ENCODE measurements at places on chromosomes 11 and 22.
A peak's percentile ranks its signal among the peaks of the same experiment; 100 is the strongest.

GRCh38 chr11:93735627-93736026 lies 5.7 kb downstream of the TAF1D start:
- no peak for DNase-seq

- DNase-seq: no peak
These were observed 44.9 kb downstream of the CPT1A start for GRCh38 chr11:68796801-68797200.

DNA sequence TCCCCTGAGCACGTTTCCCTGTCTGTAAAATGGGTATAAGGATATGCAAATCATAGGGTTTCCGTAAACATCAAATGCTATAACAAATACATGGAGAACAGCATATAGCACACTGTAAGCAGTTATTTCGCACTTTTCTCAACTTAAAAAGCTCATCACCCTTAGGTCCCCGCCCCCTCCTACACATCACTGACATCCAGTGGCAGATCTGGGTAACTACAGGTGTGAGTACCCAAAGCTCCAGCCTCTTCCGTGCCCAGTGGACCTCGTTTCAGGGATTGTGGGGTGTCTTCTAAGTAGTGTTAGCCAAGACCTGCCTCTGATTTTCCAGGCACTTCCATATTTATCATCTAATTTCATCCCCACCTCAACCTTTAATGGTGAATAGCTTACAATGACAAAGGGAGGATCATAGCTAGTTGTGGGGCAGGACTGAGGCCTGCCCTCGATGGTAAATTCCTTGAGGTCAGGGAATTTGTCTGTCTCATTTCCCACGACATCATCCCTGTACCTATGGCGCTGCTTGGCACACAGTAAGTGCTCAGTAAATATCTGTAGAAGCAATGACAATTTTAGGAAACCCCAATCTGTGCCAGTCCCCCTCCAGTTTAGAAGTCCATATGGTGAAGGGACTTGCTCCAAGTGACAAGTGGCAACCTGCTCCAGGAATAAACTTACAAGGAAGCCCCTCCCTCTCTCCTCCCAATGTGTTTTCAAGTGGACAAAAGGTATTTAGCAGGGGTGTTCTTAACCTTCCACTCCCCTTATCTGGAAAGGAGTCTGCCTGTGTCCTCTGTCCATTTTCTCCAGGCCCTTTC lies 340.5 kb downstream of the TENM4 start:
- DNase-seq: peak; percentile 85

- no peak for DNase-seq
These were observed 28.2 kb downstream of the SIK3 start for GRCh38 chr11:117070016-117070415.

DNA sequence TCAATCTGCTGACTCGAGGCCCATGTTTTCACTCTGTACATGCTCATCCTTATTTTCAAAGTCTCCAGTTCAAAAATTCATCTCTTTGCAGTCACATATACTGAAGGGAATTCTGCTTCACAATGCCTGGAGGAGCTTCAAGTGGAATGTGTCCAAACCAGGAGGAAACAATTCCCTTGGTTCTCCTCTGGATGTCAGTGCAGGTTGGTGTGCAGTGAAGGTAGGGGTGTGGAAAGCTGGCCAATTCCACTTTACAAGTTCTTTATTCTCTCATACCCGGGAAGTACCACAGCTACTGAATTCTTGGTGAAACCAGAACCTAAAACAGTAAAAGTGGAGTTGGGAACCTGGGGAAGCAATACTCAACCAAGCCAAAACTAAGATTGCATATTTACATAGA lies 57.3 kb downstream of the BDNF start:
- DNase-seq: no peak

DNA sequence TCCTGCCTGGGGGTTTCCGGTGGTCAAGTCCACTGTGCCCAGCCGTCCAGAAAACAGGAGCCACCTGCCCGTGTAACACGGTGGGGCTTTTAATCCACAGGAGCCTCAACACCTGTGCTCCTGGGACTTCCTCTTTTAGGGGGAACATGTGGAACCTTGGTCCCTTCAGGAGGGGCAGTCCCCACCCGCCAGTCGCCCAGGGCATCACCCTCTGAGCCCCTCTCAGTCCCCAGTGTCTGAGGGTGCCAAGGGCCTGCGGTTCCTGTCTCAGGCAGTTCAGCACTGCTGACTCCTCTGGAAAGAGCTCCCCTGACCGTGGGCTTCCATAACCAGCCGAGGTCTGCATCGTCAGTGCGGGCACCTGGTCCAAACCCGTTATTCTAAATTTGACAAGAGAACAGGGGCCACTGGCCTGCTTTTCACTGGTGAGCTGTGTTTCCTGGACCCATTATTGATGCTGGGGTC lies 15.8 kb downstream of the KRTAP5-5 start:
- DNase-seq: no peak

DNA sequence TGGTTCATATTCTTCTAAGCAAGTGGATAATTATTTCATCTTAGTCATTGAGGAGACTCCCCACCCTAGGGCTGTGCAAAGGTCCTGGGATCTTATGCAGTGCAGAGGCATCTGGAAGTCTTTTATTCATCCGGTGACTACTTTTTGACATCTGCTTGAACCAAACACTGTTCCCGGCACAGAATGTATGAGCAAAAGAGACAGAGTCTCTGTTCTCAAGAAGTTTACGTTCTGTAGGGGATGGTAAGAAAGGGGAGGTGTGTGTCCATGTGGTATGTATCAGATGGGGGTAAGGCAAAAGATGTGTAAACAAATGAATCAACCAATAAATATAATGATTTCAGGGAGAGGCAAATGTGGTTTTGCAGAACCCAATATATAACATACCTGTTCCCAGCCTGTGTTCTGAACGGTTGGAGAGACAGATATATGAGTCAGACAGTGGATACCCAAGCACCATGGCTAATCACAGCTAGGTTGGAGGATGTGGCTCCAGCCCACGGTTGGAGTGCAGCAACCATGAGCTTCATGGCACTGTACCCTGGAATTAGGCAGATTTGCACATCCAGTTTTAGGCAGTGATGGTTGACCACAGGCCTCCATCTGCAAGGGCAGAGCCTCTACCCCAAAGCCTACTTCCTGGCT lies 75.1 kb upstream of the CADM1 start:
- DNase-seq: no peak

DNA sequence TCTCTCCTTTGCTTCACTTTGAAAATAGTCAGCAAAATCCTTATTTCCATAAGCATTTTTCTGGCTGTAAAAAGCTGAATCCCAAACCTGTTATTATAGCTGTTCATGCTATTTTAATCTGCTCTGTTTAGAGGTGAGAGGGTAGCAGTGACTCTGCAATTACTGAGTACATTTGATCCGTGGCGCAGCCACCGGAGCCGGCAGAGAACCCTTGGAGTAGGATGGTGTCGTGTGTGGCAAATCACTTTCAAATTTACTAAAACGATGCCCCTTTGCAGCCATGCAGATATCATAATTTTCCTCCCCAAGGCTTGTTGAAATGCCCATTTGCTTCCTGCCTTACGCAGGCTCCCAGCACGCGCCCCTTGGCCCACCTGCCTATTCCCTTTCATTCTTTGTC lies 69.6 kb downstream of the ZBTB16 start:
- no peak for DNase-seq

DNA sequence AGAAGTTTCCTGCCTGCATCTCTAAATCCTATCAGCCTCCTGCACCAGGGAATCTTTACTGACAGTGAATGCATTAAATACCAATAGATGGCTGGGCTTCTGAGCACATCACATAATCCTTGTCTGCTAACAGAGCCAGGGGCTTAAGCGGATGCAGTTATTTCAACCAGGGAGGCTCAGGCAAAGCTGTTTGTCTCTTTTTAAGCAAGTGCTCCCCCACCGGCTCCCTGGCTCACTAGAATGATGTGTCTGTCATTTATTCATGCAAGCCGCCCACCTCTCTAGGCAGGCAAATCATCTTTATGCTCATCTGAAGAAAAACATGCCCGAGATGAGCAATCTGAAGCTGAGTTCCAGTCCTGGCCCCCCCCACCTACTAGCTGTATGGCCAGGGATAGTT lies 182.3 kb downstream of the TENM4 start:
- no peak for DNase-seq

DNA sequence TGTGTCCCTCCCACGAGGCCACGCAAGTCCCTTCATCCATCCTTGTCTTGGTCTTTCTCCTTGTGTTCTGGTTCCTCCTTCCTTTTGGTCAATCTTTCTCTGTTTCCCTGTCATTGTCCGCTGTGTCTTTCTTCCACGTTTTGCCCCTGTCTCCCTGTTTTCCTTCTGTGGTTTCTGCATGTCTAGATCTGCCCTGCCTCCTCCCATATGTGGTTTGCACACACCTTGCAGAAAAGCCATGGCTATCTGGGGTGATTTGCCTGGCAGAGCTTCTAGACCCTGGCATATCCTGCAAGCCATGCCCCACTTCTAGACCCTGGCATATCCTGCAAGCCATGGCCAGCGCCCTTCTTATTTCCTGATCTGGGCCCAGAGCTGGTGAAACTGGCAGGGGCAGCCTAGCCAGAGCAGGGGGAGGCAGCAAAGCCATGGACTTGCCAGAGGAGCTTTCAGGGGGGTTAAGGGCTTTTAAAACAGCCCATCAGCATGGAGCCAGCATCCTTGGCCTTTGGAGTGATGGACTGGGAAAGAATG lies 131.6 kb upstream of the NECTIN1 start:
- no peak for DNase-seq

- peak; percentile 99 for DNase-seq
These were observed 83.1 kb downstream of the MN1 start for GRCh38 chr22:27718186-27719035.

GRCh38 chr11:58577555-58578135 lies 1.2 kb upstream of the ZFP91 start:
- DNase-seq: peak; percentile 23

GRCh38 chr11:28529540-28530410 lies 421.6 kb downstream of the METTL15 start:
- DNase-seq: peak; percentile 43

DNA sequence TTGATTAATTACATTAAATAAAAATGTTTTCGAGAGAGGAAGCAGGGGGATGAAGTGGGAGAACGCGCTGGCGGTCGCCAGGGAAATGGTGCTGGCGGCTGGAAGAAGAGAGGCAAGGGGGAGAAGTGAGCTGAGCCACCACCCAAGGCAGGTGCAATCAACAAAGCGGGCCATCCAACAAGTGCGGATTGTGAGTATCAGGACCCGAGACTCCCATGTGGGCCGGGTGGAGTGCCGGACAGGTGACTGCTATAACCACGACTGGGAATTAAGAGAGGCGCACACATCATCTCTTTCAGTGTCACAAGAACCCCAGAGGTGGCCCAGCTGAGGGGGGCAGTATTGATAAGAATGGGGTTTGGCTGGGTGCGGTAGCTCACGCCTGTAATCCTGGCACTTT lies 41.2 kb upstream of the ATXN10 start:
- DNase-seq: no peak

DNA sequence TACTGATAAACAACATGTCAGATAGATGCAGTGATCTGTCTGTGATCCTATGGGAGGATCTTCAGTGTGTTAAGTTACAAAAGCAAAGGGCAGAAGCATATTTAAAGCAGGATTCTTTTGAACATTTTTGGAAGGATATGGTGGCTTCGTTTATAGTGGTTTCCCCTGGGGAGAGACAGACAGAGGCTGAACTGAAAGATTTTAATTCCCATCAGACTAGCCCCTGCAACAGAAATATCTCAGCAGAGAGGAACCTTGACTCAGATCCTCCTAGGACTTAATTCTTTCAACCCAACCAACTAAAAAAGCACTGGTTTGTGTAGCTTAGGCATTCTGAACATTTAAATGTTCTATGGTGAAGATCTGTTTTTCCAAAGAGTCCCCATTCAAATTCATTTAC lies 5.7 kb downstream of the CLTCL1 start:
- no peak for DNase-seq

DNA sequence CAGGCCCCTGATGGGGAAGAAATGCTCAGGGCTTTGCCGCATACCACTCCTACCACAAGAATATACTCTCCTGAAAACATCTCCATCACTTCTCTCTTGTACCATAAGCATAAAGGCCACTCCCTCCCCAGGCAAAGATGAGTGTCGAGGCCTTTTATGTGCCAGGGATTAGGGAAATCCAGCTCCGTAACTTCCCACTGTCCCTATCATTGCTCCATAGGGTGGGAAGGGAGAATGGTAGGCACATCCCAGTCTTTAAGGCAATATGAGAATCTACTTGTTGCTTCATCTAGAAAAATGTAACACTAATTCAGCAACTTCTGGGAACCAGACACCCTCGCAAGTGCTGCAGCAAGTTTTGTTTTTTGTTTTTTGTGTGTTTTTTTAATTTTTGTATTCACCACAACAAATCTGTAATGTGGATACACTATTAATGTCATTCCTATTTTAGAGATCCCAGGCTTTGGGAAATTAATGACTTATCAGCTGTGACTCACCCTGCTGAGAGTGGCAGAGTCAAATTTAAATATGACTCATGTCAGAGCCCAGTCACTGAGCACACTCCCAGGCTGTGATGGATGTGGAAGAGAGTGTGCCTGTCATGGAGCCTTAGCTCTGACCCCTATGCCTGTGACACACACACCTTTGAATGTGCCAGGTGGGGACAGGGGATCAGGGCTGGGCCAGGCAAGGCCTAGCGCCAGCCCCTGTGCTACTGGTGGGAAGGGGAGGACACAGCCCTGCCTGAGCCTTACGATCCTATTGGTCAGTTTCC lies 23.4 kb downstream of the PANX1 start:
- peak; percentile 90 for DNase-seq

DNA sequence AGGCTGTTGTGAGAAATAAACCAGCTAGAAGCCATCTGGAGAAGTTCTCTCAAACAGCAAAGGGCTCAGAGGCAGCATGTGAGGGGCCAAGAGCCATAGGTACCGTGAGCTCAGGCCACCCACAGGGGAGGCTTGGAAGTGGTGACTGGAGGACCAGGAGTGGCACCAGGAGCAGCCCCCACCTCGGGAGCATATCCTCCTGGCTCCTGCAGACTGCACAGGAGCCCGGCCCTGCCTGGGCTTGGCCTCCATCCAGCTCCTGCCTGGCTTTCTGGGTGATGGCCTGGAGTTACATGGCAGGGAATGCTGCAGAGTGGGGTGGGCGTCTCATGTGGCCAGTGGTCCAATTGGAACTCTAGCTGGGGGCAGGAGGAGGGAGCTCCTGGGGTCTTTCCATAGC lies 4.2 kb upstream of the MPPED1 start:
- DNase-seq: no peak

- DNase-seq: no peak
These were observed 55.0 kb upstream of the GLYAT start for GRCh38 chr11:58786693-58787092.

GRCh38 chr11:72823105-72823804 lies 9.0 kb downstream of the ATG16L2 start:
- DNase-seq: no peak

- DNase-seq: peak; percentile 34
These were observed 101.4 kb downstream of the PARVA start for GRCh38 chr11:12478743-12479142.

DNA sequence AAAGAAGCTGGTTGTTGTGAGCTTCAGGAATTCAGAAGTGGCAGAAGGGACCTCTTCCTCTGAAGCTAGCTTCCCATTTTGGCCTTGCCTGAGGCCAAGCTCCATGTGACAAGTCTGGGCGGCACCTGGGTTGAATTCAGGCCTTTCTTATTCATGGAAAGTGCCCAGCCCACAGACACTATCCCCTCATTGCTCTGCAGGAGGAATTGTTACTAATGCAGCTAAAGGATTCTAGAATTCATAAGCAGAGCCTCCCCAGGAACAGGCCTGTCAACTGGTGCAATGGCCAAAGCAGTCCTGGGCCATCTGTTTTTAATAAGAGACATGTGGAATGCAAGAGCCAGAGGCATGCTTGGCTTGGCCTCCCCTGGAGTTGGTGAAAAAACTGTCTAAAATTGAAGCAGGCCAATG lies 71.4 kb downstream of the SLC1A2 start:
- DNase-seq: peak; percentile 84
